ENCODE measurements at places on chromosomes 4 and X.

DNA sequence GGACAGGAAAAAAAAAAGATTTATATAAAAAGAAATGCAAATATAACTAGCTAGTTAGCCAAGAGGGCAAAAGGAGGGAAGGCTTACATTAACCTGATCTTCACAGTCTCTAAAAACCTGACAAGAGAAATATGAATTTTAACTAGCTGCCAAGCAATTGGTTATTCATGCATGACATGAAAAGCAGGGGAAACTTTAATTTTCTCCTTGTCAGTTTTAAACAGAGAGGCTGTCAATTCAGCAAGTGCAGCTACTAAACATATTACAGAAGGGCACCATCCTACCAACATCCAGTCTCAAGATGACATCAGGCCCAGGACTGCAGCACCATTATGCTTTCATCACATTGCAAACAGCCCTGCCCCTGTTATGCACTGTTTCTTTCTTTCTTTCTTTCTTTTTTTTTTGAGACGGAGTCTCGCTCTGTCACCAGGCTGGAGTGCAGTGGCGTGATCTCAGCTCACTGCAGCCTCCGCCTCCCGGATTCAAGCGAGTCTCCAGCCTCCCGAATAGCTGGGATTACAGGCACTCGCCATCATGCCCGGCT is 38.9 kb upstream of the CBR4 start:
- DNase-seq, result no peak

- no peak for DNase-seq
These were observed 87.9 kb upstream of the PSAPL1 start for GRCh38 chr4:7522452-7523220.

DNA sequence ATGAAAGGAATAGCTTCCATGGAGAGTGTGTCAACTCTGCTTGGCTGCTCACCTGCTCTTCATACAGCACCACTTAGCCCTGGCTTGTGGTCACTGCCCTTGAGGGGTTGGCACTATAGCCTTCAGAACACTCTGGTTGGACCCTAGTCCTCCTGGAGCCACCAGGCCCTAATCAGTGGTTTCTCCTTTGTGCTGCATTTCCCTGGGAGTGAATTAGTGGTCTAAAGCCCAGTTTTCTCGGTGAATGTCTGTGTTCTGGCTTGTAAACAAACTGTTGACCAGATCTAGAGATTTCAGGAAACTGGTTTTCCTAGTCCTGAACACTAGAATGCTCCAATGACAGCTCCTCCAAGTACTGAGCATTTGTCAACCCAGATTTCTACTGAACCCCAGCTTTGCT is 28.6 kb upstream of the TMEM154 start:
- DNase-seq, result no peak

- no peak for DNase-seq
These were observed 2.2 kb downstream of the USO1 start for GRCh38 chr4:75726577-75726976.

DNA sequence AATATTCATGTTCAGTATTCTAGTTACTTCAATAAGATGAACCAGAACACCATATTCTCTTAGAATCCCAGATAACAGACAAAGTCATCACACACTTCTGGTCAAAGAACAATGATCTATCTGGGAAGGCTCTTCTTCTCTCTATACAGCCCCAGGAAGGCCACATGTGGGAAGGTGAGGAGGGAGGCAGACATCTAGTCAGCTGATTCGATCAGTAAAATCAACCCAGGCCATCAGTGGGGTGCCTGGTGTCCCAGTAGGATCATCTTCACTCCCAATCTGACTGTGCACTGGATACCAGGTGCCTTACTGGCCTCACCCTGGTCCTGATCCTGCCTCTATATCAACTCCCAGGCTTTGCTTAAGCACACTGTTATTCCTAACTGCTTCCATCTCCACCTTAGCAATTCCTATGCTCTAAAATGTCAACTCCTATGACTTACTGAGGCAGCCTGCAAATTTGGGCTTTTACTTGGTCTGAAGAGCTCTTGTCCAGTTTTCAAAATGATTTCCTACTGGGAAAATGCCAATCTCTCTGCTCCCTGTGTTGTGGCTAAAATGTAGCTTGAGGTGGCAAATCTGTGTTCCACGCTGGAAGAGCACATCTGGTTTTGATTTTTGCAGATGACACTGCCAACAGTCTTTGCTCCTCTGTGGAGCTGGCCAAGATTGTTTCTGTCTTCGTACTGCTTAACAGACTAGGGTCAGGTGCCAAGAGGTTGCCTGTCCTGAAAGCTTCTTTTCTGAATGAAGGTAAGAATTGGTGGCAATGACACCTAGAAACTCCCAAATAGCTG is 128.7 kb downstream of the MGST2 start:
- no peak for DNase-seq

DNA sequence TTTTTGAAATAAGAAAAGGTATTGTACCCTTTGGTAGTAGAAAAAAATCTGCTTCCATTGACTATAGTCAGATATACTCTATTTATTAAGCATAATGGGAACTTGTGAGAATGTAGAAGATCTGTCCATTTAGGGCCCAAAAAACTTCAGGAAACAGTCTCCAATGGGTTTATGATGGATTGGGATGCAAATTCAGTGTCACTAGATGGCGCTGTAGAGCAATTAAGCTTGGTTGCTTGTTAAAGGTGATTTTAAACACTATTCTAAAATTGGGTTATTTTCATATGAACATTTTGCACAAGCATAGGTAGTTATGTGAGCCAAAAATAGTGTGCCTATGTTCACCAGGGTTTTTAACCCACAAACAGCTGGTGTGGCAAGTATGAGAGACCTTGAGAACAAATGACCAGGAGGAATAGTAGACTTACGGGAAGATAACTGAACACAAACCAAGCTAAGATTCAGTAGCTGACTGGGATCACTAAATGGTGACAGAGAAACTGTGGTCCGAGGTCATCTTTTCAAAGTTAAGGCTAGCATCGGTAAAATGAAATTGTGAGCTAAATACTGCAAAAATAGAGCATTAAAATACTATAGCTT is 80.3 kb upstream of the LSM6 start:
- no peak for DNase-seq

GRCh38 chr4:69522554-69522953 is 26.8 kb upstream of the UGT2B4 start:
- no peak for DNase-seq

DNA sequence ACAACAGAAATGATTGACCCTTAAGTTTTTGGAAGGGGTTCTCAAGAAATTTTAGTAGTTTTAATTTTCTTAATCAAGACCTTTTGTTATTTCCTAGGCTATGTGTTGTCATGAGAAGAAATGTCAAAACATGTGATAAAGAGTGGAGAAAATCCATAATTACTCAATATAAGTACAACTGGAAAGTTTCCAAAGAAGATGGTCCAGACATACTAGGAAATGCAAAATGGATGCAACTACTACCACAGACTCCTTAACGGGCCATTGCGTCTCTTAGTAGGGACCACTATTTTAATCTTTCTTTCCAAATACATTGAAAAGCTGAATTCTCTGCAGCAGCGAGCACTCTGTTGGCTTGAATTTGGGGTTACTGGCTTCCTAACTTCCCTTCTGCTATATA is 148.8 kb downstream of the NWD2 start:
- DNase-seq, result no peak

DNA sequence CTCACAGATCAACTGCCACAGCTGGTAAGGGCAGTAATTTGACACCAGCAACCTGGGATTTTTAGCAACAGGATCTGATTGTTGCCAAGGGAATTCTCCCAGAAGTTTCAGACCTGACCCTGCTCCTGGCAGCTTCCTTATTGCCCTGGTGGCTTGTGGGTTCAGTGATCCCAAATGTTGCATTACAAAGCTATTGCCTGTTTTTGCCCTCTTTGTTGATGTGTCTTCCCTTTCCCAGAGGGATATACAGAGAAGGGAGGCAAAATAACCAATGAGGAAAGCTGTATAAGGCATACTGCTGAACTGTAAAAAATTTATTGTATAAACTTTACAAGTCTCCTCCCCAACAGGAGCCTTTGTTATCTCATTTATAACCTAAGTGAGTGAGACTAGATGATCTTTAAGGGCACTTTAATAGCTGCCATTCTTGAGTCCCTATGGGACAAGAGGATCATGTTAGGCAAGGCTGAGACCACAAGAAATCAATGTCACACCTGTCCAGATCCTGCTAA is 22.2 kb downstream of the VSIG4 start:
- DNase-seq, result no peak

DNA sequence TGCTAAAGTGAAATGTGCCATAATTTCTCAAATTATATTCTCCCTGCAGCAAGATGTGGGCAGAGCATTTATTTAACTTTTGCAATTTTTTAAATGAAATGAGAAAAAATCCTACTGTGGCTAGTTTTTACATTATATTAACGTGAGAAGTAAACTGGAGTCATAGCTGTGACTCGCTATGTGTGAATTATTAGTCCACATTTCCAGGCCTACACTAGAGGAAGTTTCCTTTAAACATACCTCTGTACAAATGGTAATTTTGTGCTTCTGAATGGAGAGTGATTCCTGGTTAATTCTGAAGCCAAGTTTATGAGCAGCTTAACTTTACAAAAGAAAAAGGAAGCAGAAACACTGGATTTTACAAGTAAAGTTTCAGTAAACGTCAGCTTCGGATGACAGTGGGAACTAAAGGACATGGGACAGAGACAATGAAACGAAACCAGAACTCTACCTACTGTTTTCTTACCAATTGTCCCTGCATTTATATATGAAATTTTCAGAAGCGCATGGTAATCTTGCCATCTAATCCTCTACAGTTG is 72.4 kb downstream of the FBXO8 start:
- no peak for DNase-seq

DNA sequence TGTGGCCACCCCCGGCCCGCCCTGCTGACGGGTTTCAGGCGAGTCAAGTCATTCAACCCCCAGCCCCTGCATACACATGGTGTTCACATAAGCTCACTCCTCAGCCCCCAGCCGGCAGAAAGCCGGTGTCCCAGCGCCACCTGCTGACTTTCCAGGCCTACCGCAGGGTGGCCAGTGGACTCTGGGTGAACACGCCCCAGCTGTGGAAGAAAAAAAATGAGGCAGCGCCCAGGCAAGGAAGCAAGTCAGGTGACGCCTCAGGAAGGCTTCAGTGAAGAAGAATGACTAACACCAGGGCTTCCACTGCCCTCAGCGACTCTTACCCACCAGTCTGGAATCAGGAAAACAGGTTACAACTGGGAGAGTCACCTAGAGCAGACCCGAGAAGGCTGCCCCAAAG is 15.8 kb downstream of the BCAP31 start:
- no peak for DNase-seq

DNA sequence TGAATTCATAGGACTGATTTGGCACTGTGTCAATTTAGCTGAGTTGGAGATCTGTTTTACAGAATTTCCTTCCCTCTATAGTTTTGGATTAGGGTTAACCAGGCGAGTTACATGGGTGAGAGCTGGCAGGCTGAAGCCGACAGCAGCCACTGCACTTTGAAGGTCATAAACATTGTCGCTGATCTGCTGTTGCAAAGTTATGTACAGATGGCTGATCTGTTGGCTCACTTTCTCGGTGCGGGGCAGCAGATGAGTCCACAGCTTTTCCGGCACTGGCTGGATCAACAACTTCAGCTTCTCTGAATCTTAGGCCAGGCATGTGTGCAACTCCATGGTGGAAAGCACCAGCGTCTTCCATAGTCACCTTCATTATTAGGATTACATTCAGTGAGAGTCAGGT is 173.7 kb downstream of the GPAT3 start:
- DNase-seq, result no peak

DNA sequence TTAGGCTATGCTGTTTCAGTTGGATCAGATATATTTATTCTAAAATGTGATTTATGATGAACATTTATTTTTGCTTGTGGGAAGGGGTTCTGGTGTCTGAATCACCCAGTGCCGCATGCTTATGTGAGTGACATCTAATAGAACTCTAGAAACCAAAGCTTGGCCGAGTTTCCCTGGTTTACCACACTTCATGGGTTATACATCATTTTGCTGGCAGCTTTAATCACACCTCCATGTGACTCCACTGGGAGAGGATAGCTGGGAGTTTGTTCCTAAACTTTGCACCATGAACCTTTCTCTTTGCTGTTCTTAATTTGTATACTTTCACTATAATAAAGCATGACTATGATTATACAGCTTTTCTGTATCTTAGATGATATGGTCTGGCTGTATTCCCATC is 382.9 kb downstream of the INPP4B start:
- DNase-seq, result no peak

DNA sequence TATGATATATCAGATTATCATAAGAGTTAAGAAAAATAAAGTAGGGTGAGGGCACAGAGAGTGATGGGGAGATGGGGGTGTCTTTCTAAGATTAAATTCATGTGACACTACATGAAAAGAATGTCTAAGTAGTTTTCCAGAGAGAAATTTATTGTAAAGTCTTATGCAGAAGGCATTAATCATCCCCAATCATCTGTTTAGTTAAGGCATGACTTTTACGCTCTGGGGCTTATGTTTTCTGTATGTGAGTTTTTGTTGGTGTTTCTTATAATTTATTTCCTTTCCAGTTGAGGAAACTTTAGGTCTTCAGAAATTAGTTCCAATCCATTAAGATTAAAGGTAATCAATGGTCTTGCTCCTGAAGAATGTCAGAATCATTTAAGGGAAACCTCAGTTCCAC is 383.0 kb upstream of the GALNT7 start:
- DNase-seq, result no peak

DNA sequence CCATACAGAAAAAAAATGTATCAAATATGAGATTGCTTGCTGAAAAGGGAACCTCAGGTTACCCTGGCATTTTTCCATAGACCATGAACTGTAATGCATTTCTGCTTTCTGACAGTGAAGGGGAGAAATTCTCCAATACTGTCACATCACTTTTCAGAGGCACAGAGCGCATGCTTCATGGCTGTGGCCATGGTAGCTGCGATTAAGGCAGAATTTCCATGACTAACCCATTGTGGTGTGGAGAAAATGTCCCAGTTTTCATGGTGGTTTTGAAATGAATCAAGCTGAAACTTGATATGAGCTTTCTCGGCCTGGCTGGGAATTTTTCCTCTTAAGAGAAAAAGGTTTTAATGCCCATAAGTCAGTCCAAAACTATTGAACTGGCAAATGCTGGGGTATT is 39.5 kb upstream of the MAP3K15 start:
- no peak for DNase-seq

- DNase-seq, result no peak
These were observed 2.7 kb downstream of the TKTL1 start for GRCh38 chrX:154298312-154298711.

GRCh38 chrX:47620303-47620685 is 637 bp upstream of the SYN1 start:
- DNase-seq, result no peak

GRCh38 chrX:152932598-152933175 is 34.8 kb downstream of the ZNF185 start:
- no peak for DNase-seq

- no peak for DNase-seq
These were observed 2.9 kb upstream of the LEF1 start for GRCh38 chr4:108171339-108172230.

DNA sequence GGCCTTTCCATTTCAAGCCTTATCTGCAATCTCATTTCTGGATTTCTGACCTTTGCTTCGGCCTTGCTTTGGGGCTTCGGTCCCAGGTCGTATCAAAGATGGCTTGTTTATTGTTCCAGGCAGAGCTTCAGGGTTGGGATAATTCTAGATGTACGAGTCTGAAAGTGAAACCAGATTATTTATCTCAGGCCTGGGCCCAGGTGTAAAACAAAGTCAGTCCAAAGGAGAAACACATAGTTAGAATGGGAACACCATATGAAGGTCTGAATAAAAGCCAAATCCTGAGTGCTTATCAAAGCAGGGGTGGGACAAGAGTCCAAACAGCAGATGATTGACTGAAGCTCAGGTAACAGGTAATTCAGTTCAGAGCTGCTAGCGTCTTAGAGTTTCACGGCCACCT is 17.1 kb downstream of the PRIMPOL start:
- DNase-seq, result no peak

- DNase-seq, result no peak
These were observed 3.4 kb upstream of the CYBB start for GRCh38 chrX:37776283-37776986.

GRCh38 chr4:94961420-94961819 is 203.7 kb downstream of the BMPR1B start:
- DNase-seq, result no peak
